Activated CD4-positive, alpha-beta T cell treated with anti-CD3 and anti-CD28 coated beads, Interleukin-2, amount 10 ng/mL, durations not matched to agents 24 days and 14 days (primary cell): ENCODE measurements at places on chromosomes 12 and 14.

- DNase-seq = no peak
These were observed 105.9 kb downstream of the PRMT8 start for GRCh38 chr12:3596703-3597415.

- DNase-seq = no peak
These were observed 286.7 kb upstream of the GRIP1 start for GRCh38 chr12:66965621-66966020.

GRCh38 chr12:87155621-87156020, 873.6 kb downstream of the C12orf50 start:
- DNase-seq = no peak

GRCh38 chr12:7203109-7203508, 13.6 kb downstream of the PEX5 start:
- DNase-seq = peak; percentile 30

GRCh38 chr12:68613209-68613904, 2.7 kb downstream of the RAP1B start:
- DNase-seq = peak; percentile 81

DNA sequence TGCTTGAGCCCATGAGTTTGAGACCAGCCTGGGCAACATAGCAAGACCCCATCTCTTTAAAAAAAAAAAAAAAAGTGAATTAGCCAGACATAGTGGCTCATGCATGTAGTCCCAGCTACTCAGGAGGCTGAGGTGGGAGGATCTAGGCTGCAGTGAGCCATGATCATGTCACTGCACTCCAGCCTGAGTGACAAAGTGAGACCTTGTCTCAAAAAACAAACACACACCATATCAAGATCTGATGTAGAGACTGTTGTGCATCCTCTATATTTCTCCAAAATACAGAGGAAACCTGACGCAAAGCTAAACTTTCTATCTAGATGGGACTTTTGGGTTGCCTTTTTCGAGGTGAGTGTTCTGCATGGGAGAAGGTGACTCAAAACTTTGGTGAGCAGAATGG, 77.4 kb upstream of the SLC8A3 start:
- no peak for DNase-seq

GRCh38 chr14:100285913-100286400, 20.3 kb downstream of the SLC25A29 start:
- no peak for DNase-seq

- no peak for DNase-seq
These were observed 2.6 kb downstream of the YAF2 start for GRCh38 chr12:42235426-42235825.
